ENCODE measurements at places on chromosomes 13 and 19. TPM values are rescaled to one million over a fixed set of nuclear protein-coding genes. Genes with fewer than 3 reads are reported as not detected.

FCAR gene
- total RNA-seq, result 1.3 TPM

CCL25 gene
- total RNA-seq, result not detected

OR10H2 gene
- total RNA-seq, result not detected

FCER2 gene
- total RNA-seq, result not detected

ZNF471 gene
- 26.7 TPM for total RNA-seq

SHD gene
- 36.4 TPM for total RNA-seq

CEACAM8 gene
- total RNA-seq, result not detected

ZNF799 gene
- total RNA-seq, result 4.5 TPM

CALR3 gene
- total RNA-seq, result not detected

LYPD5 gene
- 23.1 TPM for total RNA-seq

IGFL1 gene
- not detected for total RNA-seq

CD177 gene
- 1.7 TPM for total RNA-seq

ZNF8 gene
- 9.6 TPM for total RNA-seq

CEACAM20 gene
- not detected for total RNA-seq

ZNF813 gene
- total RNA-seq, result 2.1 TPM

ZNF793 gene
- 21.4 TPM for total RNA-seq

APC2 gene
- 192 TPM for total RNA-seq

LILRA1 gene
- total RNA-seq, result 0.76 TPM

NLRP12 gene
- total RNA-seq, result 0.21 TPM

NEK3 gene
- 17.7 TPM for total RNA-seq
